NCI-H1930 (cell line): ENCODE measurements at places on chromosomes 12 and 14.

- no peak for DNase-seq
These were observed 33.7 kb upstream of the ACSS3 start for GRCh38 chr12:81043979-81044740.

DNA sequence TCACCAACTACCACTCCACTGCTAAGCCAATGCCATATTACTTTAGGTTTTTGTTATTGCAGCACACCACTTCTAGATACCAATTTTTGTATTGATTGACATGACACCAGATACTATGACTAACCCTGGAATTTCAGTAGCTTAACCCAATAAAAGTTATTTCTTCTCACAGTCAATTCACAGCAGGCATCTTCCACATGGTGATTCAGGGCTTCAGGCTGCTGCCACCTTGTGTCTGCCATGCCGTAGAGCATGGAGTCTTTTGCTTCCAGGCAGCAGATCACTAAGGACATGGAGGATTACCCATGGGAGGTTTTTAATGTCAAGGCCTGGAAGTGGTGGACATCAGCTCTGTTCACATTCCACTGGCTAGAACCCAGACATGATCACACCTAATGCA lies 56.4 kb upstream of the LTA4H start:
- DNase-seq: no peak

GRCh38 chr14:105173901-105174894 lies 5.6 kb upstream of the JAG2 start:
- no peak for DNase-seq

- no peak for DNase-seq
These were observed 203.4 kb upstream of the FOXN3 start for GRCh38 chr14:89620436-89620835.

GRCh38 chr14:100903672-100904185 lies at the start of gene RTL1:
Gene RTL1, minus strand, starts transcription at chr14:100903722. Its CDS starts 18,934 bp downstream, at chr14:100884788.
- no peak for DNase-seq
